Upper lobe of right lung (tissue), 1 donor: ENCODE measurements at places on chromosomes 5 and 9.

- DNase-seq = no peak
Measured at GRCh38 chr9:135797507-135798262, 95.7 kb downstream of the KCNT1 start.

DNA sequence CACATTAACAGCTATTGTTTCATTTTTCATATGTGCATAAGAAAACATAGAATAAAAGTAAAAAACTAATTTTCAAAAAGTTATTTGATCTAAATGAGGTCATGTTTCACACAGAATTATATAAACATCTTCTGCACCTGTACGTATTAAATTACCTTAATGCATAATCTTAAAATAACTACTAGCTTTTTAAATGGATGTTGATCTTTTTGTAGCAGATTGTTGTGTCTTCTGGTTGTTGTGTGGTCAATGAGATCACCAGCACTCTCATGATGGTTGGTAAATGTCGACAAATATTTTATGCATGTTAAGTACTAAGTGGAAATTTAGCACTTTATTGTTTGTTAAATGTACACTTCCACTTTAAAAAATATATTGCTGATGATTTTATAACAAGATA is 162.0 kb downstream of the AP3B1 start:
- no peak for DNase-seq

GRCh38 chr9:114779352-114779845 is 26.4 kb downstream of the TNFSF15 start:
- peak; percentile 89 for DNase-seq

DNA sequence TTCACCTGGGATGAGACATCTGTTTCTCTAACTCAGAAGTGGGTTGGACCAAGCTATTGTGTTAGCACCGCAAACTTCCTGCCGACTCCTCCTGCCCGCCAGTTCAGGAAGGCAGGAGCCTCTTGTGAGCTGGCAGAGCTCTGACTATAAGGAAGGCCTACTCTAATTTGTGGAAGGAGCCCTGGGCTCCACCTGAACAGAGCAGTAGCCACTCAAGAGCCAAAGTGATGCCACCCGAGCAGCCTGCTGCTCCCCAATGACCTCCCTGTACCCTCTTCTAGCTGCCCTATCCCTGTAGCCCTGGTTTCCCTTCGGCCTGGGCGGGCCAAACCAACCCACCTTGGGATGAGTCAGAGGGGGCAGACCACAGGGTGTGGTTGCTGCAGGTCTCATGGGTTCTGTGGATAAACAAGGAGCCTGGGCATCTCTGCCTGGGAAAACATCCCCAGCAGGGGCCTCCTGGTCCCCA is 81.6 kb downstream of the PSD2 start:
- no peak for DNase-seq

GRCh38 chr9:128550226-128550625 is 2.2 kb upstream of the SPTAN1 start:
- DNase-seq = no peak

DNA sequence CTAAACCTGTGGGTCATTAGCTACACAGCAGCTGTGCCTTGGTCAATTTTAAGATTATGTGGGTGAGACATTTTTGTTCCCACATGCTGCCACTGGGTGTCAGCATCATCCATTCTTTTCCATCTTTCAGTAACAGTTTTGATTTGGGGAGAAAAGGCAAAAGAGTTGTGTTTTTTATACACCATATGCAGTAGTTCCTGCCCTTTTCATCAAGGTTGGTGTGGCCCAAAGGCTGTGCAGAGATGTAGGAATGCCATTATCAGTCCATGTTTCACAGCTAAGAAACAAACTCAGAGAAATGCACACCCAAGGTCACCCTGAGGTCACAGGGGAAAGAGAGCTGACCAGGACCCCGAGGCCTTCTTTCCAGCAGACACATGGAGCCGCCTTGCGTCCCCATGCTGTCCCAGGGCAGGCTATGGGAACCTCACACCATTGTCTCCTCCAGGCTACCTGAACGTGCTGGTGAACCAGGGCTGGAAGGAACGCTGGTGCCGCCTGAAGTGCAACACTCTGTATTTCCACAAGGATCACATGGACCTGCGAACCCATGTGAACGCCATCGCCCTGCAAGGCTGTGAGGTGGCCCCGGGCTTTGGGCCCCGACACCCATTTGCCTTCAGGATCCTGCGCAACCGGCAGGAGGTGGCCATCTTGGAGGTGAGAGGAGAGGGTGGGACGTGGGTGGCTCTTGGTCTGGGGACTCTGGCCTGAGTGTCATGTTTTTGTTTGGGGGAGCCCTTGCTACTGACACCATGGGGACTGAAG is 27.8 kb upstream of the GRPEL2 start:
- DNase-seq = no peak

GRCh38 chr5:66299463-66299862 is 155.4 kb downstream of the SREK1 start:
- no peak for DNase-seq

- no peak for DNase-seq
Measured at GRCh38 chr5:175206669-175207068, 237.3 kb downstream of the DRD1 start.

GRCh38 chr9:112355427-112355897 is 22.0 kb upstream of the PTBP3 start:
- DNase-seq = peak; percentile 72

DNA sequence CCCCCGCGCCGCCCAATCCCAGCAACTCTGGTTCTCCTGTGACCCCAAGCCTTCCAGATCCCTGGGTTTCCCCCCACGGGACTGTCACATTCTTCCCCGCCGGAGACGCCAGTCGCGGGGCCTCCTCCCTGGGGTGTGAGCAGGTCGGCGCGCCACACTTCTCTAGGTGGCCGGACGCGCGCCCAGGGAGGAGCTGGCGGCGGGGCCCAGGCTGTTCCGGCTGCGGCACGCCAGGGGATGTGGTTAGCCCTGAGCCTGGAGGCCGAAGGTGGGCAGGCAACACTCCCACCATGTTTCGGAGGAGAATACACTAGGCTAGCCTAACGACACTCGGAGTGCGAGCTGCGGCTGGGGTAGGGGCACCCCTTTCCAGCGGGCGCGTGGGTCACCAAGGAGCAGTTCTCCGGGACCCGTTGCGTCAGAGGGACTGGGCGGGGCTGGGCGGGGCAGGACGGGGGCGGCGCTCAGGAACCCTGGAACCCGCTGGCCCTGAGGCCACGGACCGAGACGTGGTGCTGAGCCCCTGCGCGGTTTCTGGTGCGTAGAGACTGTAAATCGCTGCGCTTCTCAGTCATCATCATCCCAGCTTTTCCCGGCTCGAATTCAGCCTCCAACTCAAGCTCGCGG is at the start of gene SLC27A6:
Gene SLC27A6 (plus strand): TSS at position 478 of the 627 bp plus-strand sequence. CDS start 650 bp downstream, outside the sequence.
- peak; percentile 62 for DNase-seq

DNA sequence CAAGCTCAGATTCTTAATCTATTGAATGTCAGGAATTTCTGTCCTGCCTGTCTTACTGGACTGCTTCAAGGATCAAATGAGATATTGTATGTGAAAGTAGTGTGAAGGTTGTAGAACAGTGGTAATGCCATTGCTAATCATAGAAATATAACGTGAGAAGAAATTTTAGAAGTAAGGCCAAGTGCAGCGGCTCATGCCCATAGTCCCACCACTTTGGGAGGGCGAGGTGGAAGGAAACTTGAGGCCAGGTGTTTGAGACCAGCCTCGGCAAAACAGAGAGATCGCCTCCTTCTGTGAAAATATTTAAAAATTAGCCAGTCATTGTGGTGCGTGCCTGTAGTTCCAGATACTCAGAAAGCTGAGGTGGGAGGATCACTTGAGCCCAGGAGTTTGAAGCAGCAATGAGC is 5.1 kb upstream of the HSPA5 start:
- DNase-seq = peak; percentile 1

DNA sequence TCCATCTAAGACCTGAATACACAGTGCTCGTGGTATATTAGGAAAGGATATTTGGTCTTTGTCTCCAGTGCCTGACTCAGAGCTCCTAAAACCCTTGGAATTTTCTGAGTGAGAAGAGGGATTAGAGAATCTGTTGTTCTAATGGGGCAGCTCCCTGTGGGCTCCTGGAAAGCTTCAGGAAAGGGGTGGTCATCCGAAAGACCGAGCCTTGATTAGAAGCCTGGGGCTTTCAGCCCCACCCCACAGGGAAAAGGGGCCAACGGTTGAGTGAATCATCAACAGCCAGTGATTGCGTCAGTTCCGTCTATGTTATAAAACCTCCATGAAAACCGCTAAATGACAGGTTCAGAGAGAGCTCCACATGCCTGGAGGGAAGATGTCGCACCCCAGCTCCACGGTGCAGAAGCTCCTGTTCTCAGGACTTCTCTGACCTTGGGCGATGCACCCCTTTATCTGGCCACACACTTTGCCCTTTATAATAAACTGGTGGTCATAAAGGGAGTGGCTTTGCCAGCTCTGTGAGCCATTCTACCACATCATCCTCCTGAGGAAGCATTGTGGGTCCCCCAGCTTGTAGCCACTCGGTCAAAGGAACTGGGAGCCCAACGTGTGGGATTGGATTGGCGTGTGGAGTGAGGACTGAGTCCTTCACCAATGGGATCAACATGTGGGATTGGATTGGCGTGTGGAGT is 71.0 kb upstream of the ICE1 start:
- DNase-seq = no peak

GRCh38 chr9:93264338-93265125 is 80.6 kb downstream of the WNK2 start:
- no peak for DNase-seq

GRCh38 chr5:153584126-153584959 is 93.9 kb downstream of the GRIA1 start:
- DNase-seq = no peak

GRCh38 chr5:5633579-5633978 is 211.1 kb downstream of the ICE1 start:
- no peak for DNase-seq

GRCh38 chr9:105318729-105319191 is 74.3 kb downstream of the SLC44A1 start:
- no peak for DNase-seq

DNA sequence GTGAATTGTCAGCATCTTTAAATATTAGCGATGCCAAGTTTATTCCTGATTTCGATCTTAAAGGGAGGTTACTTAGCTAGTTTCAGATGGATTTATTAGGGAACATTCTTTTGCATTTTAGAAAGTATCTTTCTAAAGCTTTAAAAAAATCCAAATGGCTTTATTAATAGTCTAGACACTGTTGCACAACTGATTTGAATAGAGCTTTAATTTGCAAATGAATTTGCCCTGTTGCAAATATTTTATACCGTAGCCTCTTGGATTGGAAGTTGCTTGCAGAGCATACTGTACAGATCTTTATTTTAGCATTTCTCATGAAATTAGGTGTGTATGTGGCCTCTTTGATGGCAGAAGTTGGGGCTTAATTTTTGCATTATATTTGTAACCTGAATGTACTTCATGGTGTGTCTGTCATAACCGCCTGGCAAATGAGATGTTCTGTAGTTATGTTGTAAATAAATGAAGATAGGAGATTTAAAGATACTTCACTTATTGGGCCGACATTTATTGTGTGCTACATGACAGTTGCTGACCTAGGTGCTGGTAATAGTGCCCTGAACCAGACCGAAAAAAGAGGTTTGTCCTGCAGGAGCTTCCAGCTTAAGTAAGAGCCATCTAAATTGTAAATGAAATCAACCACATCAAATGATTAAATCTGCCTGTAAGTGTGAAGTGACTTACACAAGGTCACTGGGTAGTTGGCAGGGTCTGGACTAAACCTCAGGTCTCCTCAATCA is 1.8 kb downstream of the TCERG1 start:
- no peak for DNase-seq

- peak; percentile 84 for DNase-seq
Measured at GRCh38 chr9:79572608-79573411, 1.0 kb downstream of the TLE4 start.

DNA sequence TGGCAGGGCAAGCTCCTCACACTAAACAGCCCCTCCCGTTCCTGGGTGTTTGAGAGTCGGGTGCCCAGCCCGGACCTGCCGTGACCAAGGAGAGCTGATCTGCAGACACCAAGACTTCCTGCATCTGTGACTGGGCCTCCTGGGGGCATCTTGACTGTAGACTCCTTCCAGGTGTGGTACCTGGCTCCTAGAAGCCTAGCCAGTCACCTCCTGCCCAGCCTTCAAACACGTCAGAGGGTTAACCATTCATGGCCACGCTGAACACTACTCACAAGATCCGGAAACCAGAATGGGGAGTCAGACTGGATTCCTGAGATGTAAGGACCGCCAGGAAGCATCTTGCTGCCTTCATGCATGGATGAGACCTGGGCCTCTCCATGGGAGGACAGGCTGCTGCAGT is 3.7 kb upstream of the LCN2 start:
- no peak for DNase-seq

DNA sequence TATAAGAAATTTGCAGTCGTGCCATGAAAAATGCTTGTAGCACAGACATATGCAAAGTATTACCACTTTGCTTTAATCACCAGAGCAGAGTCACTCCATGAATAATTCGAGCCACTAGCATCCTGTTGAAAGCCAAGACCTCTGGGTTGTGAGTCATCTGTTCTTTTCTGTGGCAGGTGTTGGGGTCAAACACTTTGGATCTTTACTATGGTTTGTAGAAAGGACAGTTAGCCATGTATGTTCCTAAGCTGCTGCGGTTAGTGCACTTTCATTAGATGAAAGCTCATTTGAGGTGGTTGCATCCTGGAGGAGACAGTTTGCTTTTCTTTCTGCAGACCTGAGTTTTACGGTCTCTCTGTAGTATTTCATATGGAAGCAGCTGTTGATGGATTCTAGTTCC is 223.7 kb downstream of the DMRT2 start:
- no peak for DNase-seq

- DNase-seq = no peak
Measured at GRCh38 chr9:89246840-89247239, 64.2 kb upstream of the CKS2 start.

GRCh38 chr9:2208991-2209390 is 193.8 kb downstream of the SMARCA2 start:
- DNase-seq = no peak

- DNase-seq = no peak
Measured at GRCh38 chr5:14675865-14676300, 11.4 kb downstream of the OTULIN start.

DNA sequence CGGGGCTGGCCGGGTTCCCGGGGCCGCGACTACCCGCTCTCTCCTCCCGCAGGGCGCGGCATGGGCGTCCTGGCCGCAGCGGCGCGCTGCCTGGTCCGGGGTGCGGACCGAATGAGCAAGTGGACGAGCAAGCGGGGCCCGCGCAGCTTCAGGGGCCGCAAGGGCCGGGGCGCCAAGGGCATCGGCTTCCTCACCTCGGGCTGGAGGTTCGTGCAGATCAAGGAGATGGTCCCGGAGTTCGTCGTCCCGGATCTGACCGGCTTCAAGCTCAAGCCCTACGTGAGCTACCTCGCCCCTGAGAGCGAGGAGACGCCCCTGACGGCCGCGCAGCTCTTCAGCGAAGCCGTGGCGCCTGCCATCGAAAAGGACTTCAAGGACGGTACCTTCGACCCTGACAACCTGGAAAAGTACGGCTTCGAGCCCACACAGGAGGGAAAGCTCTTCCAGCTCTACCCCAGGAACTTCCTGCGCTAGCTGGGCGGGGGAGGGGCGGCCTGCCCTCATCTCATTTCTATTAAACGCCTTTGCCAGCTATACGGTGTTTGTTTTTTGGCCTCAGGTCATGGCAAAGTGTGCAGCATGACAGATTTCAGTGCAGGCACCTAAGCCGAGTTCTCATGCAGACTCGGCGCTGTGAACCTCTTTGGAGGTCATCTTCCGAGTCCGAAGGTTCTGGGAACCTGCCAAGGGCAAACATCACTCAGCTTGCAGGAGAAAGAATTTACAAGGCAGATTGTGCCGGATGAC is 516 bp downstream of the MRPL41 start:
- no peak for DNase-seq

GRCh38 chr9:97830884-97831829 is 21.9 kb upstream of the FOXE1 start:
- DNase-seq = no peak
